ENCODE measurements at places on chromosomes 3 and 15.

DNA sequence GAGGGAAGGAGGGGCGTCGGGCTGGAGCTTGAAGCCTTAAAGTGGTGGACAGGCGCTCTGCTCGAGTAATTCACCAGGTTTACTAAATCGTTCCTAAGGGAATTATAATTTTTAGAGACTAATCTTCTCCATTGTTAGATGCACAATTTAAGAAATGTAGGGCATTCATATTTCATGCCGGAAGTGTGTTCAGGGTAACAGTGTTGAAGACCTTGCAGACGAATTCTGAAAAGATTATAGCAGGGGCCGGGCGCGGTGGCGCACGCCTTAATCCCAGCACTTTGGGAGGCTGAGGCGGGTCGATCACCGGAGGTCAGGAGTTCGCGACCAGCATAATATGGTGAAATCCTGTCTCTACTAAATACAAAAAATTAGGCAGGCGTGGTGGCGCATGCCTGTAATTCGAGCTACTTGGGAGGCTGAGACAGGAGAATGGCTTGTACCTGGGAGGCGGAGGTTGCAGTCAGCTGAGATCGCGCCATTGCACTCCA lies 365 bp upstream of the GTF2A2 start:
- DNase-seq: peak; percentile 33

GRCh38 chr3:153285194-153285641 lies 123.2 kb downstream of the RAP2B start:
- DNase-seq: no peak

DNA sequence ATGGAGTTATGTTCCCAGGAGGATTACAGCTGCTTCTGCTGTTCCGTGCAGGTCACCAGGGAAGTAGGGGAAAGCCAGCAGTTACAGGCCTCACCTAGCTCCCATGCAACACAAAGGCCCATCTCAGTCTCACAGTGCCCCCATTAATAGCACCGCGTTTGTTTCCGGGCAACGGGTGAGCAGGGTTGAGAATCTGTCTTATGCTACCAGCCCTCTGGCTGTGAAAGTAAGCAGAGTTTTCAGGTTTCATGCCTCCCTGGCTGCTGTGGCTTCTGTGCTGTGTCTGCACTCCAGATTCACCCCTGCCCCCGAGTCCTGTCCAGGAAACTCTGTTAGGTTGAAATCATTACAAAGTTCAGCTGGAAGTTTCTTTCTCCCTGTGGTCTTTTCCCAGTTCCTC lies 254.4 kb upstream of the GPR149 start:
- DNase-seq: no peak

- no peak for DNase-seq
Observed at GRCh38 chr3:98534168-98534567, 2.4 kb downstream of the GPR15 start.

- no peak for DNase-seq
Observed at GRCh38 chr3:172717493-172718088, 6.7 kb upstream of the NCEH1 start.

GRCh38 chr3:160665784-160666526 lies 11.0 kb upstream of the ARL14 start:
- DNase-seq: no peak

Data from femur (tissue), 1 donor.